Gastroesophageal sphincter (tissue), 4 donors: ENCODE measurements at places on chromosomes 3 and 15.
A peak's percentile ranks its signal among the peaks of the same experiment; 100 is the strongest.

- no peak for ATAC-seq
Observed at GRCh38 chr3:40627095-40627494, 102.3 kb downstream of the ZNF621 start.

- no peak for ATAC-seq
Observed at GRCh38 chr15:84671211-84671610, 13.2 kb upstream of the NMB start.

DNA sequence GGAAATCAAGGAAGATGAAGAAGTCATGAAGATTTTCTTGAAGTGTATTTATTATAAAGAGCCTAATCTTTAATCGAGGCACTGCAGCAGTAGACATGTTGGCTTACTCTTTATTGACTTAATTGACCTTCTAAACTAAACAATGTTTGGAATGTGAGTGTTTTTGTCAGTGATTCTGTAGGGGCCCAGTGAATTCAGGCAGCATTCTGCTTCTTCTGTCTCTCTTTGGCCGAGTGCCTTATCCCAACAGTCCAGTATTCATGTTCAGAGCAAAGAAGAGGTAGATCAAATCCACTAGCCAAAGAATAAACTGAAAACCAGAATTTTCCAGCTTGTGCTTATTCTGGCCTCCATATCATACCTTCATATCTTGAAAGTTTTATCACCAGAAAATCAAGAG lies 55.7 kb downstream of the RLBP1 start:
- ATAC-seq = no peak

- ATAC-seq = no peak
Observed at GRCh38 chr15:67504796-67505195, 16.1 kb upstream of the C15orf61 start.

- ATAC-seq = no peak
Observed at GRCh38 chr15:78234515-78235040, at the start of gene ACSBG1. Gene ACSBG1 (minus strand): TSS chr15:78234565. CDS start chr15:78234501, 64 bp downstream.

GRCh38 chr3:168284728-168285127 lies 189.0 kb upstream of the GOLIM4 start:
- no peak for ATAC-seq

DNA sequence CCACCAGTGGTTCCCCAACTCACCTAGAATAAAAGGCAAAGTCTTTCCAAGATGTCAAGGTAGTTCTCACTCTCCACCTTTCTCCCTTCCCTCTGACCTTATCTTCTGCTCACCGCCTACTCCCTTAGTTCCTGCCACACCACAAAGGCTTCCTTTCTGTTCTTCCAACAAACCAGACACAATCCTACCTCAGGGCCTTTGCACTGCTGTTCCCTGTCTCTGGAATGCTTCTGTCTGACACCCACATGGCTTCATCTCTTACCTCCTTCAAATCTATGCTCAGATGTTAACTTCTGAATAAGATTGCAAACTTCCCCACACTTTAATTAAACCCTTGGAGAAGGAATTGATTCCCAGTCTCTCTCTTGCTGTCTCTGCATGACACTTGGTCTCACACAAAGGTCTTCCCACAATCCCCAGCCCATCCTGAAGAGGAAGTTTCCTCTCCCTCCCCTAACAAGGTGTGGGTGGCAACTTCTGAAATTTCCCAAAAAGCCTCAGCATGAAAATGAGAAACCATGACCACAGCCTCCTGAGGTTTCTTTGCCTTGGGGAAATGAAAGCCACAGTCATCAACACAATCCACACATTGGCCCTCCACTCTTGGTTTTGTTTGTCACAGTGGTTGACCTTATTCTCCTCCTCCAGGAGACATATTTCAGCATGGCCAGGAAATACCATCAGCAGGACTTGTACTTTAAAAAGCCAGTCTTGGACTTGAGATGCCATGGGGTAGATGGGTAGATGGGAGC lies 3.0 kb upstream of the RYK start:
- no peak for ATAC-seq

GRCh38 chr15:77179541-77179998 lies 108.7 kb upstream of the TSPAN3 start:
- ATAC-seq = no peak

DNA sequence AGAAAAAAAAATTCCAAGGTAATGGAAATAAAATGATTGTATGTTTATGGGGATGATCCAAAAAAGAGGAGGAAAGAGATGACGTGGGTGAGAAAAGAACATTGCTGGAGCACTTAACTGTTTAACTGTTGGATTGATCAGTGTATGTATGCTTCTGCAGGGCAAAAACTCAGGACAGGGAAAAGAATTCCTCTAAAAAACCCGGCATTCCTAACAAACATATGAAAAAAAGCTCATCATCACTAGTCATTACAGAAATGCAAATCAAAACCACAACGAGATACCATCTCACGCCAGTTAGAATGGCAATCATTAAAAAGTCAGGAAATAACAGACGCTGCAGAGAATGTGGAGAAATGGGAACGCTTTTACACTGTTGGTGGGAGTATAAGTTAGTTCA lies 1.6 kb upstream of the PHLDB2 start:
- no peak for ATAC-seq

- peak; percentile 93 for ATAC-seq
Observed at GRCh38 chr3:62159709-62160092, 213.6 kb downstream of the FEZF2 start.

GRCh38 chr3:138496436-138496835 lies 62.0 kb downstream of the ESYT3 start:
- no peak for ATAC-seq

GRCh38 chr15:83784975-83785374 lies 131.1 kb downstream of the ADAMTSL3 start:
- no peak for ATAC-seq

DNA sequence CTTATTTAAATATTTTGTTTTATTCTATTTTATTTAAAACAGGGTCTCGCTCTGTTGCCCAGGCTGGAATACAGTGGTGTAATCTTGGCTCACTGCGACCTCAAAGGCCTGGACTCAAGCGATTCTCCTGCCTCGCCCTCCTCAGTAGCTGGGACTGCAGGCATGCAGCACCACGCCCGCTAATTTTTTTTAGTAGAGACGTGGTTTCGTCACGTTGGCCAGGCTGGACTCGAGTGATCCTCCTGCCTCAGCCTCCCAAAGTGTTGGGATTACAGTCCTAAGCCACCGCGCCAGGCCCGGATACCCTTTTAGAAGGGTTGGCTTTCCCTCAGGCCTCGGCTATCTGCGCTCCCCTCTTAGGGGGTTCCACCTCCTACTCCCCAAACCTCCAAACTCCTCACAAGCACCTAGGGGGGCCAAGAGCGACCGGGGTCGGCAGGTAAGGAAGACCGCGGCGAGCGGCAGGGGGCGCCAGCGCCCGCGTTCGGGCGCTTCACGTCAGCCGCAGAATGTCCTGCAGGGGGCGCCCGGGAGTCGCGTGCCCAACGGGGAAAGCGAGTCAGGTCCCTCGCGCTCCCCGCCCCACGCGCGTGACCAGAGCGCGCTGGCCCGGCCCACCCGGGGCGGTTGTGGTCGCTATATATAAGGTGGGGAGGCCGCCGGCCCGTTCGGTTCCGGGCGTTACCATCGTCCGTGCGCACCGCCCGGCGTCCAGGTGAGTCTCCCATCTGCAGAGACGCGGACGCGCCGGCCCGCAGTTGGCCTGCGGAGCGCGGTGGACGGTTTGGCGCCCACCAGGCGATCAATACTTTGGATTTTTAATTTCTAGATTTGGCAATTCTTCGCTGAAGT lies 51.8 kb upstream of the GATM start:
- ATAC-seq = peak; percentile 82

- ATAC-seq = no peak
Observed at GRCh38 chr3:102449341-102449740, 14.5 kb downstream of the ZPLD1 start.

GRCh38 chr3:70053293-70053692 lies 53.8 kb downstream of the SAMMSON start:
- no peak for ATAC-seq

DNA sequence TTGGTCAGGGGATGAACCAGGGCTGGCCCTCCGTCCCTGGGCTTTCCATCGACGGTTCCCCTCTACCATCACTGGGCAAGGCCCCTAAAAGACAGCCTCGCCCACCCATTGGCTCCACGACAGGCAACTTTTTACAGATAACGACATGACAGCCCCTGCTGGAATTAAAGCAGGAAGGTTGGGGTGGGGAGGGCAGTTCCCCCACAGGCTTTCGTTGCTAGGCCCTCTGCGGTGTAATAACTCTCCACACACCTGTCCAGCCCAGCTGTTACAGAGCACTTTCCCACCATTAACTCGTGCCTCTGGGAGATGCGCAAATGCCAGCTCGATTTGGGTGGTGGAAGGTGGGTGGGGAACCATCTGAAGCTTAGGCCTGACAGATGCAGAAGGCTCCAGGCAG lies 264.2 kb upstream of the TLE3 start:
- no peak for ATAC-seq

DNA sequence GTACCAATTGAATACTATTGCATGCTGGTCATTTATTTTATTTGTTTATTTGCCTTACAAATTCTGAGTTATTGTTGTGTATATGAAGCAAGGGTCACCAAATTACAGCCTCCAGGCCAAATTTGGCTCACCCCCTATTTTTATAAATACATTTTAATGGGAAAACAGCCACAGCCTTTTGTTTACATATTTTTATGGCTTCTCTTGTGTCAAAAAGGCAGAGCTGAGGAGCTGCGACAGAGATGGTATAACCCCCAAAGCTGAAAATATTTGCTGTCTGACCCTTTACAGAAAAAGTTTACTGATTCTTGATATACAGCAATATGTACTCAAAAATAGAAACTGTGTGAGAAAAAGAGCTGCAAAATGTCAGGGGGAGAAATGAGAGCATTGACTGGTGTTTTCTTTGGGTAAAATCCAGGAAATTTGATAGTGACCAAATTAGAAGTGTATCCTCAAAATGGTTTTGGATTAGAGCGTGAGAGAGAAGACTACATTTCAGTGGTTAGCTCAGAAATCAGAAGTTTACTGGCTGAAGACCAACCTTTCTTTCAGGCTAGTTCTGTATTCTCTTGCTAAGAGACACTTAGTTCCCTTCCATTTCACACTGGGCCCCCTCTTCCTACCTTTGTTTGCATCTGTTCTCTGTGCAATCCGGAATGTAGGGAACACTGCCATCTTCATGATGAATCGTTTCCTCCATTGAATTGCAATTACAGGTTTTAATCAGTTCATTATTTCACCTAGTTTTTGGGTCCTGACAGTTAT lies 757.8 kb downstream of the AGBL1 start:
- ATAC-seq = no peak

GRCh38 chr3:176155012-176155411 lies 1042.3 kb downstream of the TBL1XR1 start:
- ATAC-seq = no peak
